Activated T-helper 9 cell treated with anti-CD3 and anti-CD28 coated beads, Interleukin-2, amount 50 U/mL, for 16 hours (primary cell): ENCODE measurements at places on chromosomes 13 and 19.

DNA sequence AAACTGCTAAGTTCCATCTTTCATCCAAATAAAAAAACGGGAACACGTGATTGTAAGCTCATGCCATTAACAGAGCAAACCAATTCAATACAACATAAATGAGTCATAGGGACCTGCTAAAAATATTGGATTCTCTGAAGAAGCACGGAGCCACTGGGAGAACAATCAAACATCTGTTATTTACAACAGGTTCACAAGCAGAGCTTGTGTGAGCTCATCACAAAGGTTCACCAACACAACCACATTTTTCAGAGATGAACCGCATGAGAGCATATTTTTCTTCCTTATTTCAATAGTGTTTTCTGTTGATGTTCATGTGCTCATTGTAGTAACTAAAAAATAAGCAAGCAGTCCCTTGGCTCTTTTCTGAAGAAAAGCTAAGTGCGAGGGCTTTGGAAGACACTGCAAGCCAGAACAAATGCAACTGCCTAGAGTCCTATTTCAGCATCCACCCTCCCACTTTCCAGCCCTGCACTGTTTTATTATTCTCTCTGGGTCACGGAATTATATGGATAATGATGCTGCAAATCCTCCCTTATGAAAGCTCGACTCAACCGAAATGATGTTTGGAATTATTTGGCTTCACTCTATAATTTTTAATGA lies 545.8 kb downstream of the LIG4 start:
- DNase-seq = no peak

GRCh38 chr13:23399347-23399746 lies 34.2 kb downstream of the SACS start:
- no peak for DNase-seq

- DNase-seq = no peak
These were observed 551.0 kb upstream of the ATXN8OS start for GRCh38 chr13:69556540-69557196.

DNA sequence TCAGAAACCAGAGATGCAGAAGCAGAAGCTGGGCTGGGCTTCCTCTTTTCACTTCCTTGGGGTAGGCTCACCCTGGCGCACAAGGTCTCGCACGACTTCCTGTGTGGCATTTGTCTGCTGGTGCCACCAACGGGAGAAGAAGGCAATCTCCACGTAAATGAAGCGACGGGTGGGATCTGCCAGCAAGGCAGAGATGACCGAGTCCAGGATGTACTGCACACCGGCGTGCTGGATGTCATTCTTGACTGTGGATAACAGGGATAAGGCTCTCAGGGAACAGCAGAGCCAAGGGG lies 1.3 kb downstream of the MAN2B1 start:
- DNase-seq = no peak

DNA sequence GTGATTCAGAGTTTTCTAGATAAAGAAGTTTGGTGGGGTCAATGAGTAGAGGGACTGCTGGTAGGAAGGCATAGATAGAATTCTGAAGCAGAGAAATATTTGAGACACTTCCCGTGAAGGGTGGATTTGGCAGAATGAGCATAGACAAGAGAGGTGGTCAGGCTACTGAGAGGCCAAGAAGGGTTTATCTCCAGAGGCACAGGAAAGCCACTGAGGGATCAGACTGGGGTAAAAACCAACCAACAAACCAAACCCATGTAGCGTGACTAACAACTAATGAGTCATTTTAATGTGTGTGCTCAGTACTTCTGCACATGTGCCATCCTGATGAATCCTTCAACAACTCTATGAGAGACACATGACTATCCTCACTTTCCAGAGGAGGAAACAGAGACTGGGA lies 60.0 kb upstream of the SERP2 start:
- DNase-seq = no peak

GRCh38 chr13:78875792-78876580 lies 217.0 kb upstream of the OBI1 start:
- DNase-seq = no peak

DNA sequence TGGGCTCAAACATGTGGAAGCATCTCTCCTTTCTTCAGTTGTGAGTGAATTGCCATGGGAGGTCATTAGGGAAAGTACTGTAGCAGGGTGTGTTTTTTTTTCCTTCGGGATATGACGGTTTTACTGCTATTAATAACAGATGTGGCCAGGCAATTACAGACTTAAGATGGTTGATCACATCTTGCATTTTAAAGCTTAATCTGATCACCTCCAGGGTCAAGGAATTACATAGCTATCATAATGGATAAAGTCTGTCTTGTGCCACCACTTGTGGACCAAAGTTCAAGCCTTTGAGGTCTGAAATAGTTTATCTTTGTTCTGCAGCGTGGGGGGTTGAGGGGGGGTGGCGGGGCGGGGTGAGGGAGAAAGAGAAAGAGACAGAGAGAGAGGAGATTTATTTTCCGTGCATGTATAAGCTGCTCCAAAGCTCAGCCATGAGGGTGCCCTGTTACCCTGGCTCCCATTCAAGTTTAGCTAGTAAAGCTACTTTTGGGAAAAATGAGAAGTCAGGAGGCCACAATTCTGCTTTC lies 5.5 kb upstream of the SERP2 start:
- no peak for DNase-seq

DNA sequence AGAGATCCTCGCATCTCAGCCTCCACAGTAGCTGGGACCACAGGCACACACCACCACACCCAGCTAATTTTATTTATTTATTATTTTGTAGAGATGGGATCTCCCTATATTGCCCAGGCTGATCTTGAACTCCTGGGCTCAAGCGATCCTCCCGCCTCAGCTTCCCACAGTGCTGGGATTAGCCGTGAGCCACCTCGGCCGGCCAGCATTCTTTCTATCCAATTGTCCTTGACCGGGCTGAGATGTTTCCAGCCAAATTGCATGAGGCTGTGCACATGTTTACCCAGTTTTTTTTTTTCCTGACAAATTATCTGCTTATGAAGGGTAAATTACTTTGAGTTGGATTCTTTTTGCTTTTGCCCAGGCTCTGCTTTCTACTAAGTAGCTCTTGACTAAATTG lies 28.2 kb downstream of the UNC13A start:
- no peak for DNase-seq

DNA sequence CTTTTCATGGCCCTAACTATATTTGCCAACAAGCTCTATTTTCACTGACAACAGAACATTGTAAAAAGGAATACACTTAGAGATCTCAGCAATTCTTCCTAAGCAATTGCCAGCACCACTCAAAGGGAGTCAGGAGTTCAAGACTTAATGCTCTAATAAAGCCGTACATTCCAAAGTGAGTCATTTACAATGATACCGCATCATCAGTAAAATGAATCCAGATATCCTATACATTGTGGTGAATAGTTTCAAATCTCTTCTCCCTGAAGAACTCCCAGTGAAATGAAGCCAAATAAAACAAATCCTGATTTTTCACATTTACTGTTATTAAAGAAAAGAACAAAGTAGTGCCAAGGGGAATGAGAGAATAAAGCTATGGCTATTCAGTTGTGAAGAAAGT lies 2898.7 kb upstream of the PCDH20 start:
- DNase-seq = no peak

DNA sequence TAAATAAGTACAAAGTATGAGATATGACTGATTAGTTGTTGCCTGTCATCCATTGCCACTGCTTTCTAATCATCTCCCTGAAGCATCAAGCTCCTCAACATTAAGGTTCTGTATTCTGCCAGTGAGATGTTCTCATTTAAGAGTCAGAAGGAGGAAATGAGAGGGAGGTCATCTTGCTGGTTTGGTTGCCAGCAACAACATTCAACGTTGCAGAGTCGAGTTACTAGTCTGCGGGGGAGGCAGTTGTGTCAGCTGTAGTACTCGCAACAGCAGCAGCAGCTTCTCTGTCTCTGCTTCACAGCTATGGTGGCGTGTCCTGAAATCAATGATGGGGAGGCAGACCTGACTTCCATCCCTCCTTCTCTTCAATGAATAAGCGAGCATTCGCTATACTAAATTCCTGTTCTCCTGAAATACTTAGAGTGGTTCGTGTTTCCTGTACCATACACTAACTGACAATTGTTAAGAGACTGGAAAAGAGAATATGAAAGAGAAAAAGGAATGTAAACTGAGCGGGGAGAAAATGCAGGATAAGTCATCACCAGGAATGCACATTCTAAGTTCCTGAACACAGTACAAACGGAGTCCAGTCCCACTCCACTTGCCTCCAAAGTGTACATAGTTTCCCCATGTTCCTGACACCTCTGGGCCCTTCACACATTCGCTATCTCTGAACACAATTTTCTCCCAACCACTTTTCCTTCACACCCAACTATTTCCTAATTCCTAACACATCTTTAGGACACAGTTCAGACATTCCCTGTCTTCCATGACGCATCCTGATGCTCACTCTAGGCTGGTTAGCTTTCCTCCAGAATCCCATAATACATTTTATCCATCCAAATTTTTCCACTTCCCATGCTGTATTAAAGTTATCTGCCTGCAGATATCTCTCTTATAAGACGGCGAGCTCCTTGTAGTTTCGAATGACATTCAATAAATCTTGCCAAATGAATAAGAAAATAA lies 263.0 kb downstream of the KLF12 start:
- no peak for DNase-seq

DNA sequence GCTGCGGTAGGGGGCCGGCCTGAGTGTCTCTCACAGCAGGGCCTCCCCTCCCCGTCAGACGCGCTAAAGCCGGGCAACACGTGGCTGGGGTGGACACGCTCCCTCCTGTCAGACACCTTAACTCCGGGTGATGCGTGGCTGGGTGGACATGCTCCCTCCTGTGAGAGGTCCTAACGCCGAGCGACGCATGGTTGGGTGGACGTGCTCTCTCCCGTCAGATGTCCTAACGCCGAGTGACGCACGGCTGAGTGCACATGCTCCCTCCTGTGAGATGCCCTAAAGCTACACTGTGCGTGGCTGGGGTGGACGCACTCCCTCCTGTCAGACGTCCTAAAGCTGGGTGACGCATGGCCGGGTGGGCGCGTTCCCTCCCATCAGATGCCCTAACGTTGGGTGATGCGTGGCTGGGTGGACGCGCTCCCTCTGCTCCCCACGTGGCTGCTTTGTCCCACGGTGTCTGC lies 126.1 kb upstream of the MCF2L start:
- DNase-seq = no peak

DNA sequence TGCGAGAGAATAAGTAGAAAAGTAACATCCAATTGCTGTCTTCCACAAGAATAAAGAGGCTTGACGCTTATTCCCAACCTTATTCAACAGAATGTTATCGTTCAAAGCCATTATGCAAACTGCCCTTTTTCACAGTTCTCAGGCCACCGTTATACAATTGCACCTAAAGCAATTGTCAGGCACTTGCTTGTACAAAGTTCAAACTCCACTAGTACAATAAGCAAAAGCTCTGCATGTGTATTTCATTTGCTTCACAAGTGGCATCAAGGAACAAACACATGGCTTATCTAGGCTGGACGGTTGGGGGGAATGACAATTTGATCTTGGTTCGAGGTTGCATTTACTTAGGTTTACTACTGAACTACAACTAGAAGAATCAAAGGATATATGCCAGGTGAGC lies 815.6 kb downstream of the EFNB2 start:
- no peak for DNase-seq

GRCh38 chr19:1449467-1450442 lies at the start of gene APC2:
Gene APC2 (plus strand): TSS chr19:1450121. CDS start chr19:1453002, 2,881 bp downstream.
- DNase-seq = no peak

DNA sequence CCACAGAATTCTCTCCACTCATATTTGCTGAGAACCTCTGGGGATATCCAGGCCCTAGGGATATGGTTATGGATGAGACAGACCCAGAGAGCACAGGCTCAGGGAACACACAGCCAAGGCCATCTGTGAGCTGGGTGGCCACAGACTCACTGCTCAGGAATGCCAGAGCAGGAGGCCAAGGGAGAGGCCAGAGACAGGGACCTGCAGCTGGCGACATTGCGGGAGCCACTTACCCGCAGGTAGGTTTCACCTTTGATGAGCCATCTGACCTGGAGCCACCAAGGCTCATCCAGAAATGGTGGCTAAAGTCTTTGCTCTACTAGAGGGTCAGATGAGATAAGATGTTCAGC lies 29.4 kb downstream of the CCNE1 start:
- DNase-seq = no peak

GRCh38 chr13:27461940-27462584 lies 11.7 kb upstream of the MTIF3 start:
- no peak for DNase-seq

GRCh38 chr13:99477493-99477892 lies 23.8 kb upstream of the TM9SF2 start:
- DNase-seq = no peak

GRCh38 chr13:108525827-108526226 lies 103.6 kb upstream of the MYO16 start:
- no peak for DNase-seq

DNA sequence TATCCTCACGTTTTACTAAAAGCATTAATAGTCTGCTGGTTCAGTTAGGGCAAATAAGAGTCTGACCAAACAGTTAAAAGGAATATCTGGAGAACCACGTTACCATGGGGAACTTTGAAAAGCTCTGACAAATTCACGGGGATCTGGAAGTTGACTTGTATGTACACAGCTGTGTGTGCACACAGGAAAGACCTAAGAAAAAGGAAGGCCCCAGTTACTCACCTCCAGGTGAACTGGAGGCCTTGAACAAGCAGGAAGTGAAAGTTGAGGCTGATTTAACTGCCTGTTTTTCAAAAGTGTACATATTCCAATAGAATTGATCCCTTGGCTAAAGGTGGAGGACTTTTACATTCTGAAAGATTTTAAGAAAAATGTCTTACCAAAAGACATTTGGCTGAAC lies 1891.6 kb upstream of the PCDH20 start:
- no peak for DNase-seq
